ENCODE measurements at places on chromosomes 6 and 20.

- no peak for DNase-seq
Measured at GRCh38 chr6:134830194-134830593, 119.7 kb downstream of the ALDH8A1 start.

DNA sequence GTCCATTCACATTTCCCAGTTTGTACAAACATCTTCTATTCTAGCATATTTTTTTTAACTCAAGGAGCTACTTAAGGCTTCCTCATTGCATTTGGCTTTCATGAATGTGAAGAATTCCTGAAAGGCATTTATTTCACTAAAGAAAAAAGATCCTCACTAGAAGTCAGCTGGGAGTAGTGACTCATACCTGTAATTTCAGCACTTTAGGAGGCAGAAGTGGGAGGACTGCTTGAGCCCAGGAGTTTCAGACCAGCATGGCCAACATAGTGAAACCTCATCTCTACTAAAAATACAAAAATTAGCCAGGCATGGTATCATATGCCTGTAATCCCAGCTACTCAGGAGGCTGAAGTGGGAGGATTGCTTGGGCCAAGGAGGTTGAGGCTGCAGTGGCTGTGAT is 30.9 kb upstream of the XRN2 start:
- DNase-seq = no peak

DNA sequence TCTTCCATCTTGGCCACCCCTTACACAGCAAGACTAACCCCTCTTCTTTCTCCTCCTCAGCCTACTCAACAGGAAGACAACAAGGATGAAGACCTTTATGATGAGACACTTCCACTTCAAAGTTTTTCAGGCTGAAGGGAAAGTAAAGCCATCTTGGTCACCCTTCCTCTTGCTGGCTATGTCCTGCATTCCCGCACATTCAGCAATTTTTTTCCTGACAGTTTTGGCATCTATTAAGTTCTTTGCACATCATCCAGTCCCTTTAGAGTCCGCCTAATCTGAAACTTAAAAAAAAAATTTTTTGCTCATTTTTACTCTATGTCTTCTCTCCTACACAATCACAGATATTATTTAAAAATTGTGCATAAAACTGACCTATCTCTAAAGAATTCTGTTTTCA is 493.4 kb downstream of the LMBRD1 start:
- DNase-seq = no peak

- DNase-seq = no peak
Measured at GRCh38 chr20:10228330-10228729, 9.7 kb downstream of the SNAP25 start.
